ENCODE measurements at places on chromosomes 5 and 9. TPM values are rescaled to one million over a fixed set of nuclear protein-coding genes. Genes with fewer than 3 reads are reported as not detected.

GRCh38 chr9:93124793-93125192, 9.3 kb downstream of the NINJ1 start:
- DNase-seq = no peak

- DNase-seq = no peak
These were observed 83.5 kb upstream of the GNAQ start for GRCh38 chr9:78115073-78115472.

The RMRP gene
- total RNA-seq = 32,732 TPM

DNA sequence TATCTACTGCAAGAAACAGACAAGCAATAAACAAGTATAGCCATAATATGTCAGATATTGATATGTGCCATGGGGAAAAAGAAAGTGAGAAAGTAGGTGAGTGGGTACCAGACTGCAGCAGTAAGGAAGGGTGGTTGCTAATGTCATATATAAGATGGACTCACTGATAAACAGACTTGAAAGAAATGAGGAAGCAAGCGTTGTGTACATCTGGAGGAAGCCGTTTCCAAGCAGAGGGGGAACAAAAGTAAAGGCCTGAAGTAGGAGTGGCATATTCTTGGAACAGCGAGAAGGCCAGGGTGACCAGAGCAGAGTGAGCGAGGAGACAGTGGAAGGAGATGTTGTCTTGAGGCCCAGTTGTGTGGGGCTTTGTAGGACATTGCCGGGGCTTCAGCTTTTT, 142.2 kb upstream of the MAP3K1 start:
- DNase-seq = no peak

GRCh38 chr5:52997424-52997823, 8.3 kb downstream of the ITGA2 start:
- DNase-seq = no peak

The GARIN3 gene
- total RNA-seq = not detected

- peak; percentile 2 for DNase-seq
These were observed 68.8 kb upstream of the SSBP2 start for GRCh38 chr5:81819556-81820317.

The TXNDC8 gene
- total RNA-seq = not detected

- DNase-seq = no peak
These were observed 961 bp downstream of the DPP7 start for GRCh38 chr9:137113385-137114159.

GRCh38 chr9:738209-738915, 103.1 kb upstream of the DMRT1 start:
- no peak for DNase-seq

- no peak for DNase-seq
These were observed 111.4 kb downstream of the PDE8B start for GRCh38 chr5:77321793-77322394.

- no peak for DNase-seq
These were observed 41.0 kb downstream of the ESM1 start for GRCh38 chr5:54944364-54944763.

- no peak for DNase-seq
These were observed 705.4 kb upstream of the RIOK2 start for GRCh38 chr5:97888439-97888838.

DNA sequence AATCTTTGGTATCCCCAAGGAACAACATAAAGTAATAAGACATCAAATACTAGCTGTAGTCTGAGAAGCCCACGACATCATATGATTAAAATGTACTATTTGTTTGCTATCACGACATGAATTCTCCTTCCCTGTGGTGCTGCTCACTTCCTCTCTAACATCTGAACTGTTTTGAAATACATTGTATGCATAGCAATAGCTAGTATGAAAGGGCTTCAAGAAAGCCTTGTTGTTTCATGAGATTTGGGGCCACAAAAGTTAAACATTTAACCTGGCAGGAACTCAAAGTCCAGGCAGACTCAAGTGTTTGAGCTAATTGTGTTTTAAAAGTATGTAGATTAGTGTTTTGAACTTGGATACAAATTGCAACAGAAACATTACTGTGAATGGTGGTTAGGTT, 237.4 kb upstream of the PTGER4 start:
- DNase-seq = no peak

The SUSD3 gene
- 0.39 TPM for total RNA-seq

DNA sequence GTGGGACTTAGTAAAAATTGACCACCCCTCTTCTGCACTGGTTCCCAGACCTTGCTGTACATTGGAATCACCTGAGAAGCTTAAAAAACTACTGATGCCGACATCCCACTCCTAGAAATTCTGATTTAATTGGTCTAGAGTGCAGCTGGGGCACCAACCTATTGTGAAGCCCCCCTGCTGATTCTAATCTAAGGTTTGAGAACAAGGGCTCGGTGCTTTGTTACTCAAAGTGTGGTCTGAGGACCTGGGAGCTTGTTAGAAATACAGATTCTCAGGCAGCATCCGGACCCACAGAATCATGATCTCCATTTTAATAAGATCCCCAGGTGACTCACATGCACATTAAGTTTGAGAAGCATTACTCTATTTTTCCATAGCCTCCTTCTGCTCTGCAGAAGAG, 57.8 kb upstream of the LPAR1 start:
- DNase-seq = no peak

The PSIP1 gene
- total RNA-seq = 59.4 TPM

The SLC6A19 gene
- not detected for total RNA-seq

DNA sequence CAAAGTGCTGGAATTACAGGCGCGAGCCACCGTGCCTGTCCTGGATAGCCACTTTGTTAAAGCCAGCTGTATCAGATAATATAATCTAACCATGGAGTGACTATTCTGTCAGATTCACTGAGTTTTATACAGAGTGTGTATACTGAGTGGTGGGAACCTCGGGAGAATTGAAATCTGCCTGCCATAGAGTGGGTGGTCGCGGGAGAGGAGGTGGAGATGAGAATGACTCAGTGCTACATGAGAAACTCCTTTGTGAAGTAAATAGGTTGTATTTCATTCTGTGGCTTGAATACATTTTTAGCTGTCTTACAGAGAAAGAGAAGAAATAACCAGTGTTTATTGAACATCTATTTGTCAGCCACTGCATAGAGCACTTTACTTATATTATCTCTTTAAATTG, 26.4 kb downstream of the ATP6V0E1 start:
- no peak for DNase-seq

DNA sequence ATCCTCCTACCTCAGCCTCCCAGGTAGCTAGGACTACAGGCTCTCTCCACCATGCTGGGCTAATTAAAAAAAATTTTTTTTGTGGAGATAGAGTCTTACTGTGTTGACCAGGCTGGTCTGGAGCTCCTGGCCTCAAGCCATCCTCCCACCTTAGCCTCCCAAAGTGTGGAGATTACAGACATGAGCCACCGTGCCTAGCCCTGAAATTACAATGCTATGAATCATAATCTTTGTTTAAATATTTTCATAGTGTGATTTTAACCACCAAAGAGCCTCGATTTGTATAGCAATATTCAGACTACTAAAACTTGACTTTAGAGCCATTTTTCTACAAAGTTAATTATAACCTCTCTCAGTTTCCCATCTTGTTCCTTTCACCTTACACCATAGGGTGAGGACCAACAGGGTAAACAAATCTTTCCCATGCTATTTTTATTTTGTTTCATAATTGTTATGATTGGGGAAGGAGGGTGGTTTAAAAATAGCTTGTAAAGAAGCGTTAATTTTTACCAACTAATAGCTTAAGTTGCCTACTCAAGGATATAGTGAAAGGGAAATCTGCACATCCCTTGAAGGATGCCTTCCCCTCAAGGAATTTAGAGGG, 32.7 kb downstream of the UBE2D2 start:
- no peak for DNase-seq

GRCh38 chr9:132367613-132368313, 13.0 kb upstream of the SETX start:
- DNase-seq = no peak

The RASEF gene
- total RNA-seq = 0.07 TPM

DNA sequence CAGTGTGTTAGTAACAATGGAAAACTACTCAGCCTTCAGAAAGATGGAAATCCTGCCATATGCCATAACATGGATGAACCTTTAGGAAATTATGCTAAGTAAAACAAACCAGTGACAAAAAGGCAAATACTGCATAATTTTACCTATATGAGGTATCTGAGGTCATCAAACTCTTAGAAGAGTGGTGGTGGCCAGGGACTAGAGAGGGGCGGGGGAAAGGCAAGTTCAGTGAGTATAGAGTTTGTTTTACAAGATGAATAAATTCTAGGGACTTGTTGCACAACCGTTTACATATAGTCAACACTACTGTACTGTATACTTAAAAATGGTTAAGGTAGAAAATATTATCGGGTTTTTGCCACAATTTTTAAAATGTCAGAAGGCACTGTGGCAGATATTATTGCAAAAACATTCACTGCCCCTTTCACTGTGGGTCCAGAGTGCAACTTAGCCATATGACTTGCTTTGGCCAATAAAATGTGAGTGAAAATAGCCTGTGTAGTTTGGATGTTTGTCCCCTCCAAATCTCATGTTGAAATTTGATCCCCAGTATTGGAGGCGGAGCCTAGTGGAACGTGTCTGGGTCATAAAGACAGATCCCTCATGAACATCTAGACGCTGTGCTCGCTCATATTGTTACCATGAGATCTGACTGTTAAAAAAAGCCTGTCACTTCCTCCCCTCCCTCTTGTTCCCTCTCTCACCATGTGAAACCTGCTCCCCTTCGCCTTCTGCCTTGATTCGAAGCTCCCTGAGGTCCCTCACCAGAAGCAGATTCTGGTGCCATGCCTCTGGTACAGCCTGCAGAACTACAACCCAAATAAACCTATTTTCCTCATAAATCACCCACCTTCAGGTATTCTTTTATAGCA, 9.5 kb downstream of the ZNF367 start:
- no peak for DNase-seq

GRCh38 chr5:167050568-167051401, 1240.7 kb upstream of the WWC1 start:
- DNase-seq = no peak
